ENCODE measurements at places on chromosomes 13 and 19.
A peak's percentile ranks its signal among the peaks of the same experiment; 100 is the strongest.

DNA sequence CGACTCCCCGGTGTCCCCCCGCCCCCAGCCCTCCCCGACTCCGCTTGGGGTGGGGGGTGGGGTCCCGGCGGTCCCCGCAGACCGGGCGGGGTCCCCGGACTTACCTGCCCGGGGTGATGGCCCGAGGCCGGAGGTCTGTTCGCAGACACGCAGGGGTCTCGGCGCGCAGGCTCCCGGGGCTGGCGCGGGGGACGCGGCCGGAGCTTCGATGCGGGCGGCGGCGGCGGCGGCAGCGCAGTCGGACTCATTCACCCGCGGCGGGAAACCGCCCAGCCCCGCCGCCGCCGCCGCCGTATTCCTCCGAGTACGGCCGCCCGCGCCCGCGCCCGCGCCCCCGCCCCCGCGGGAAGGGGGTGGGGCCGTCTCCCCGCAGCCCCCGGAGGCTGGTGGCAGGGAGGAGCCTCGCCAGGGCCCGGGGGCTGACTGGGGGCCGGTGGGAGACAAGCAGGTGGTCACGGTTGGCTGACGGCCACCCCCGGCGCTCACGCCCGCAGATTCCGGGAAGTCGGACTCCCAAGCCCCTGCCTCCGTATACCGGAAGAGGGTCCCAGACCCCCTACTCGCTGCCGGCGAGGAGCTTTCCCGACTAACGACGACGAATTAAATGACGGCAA is at the start of gene C2CD4C:
TSS of gene C2CD4C (minus strand) at position 246 of the 614 bp plus-strand sequence. CDS start 786 bp downstream, outside the sequence.
- DNase-seq = no peak

- peak; percentile 29 for DNase-seq
Measured at GRCh38 chr19:49591731-49592485, 926 bp downstream of the PRR12 start.

- DNase-seq = no peak
Measured at GRCh38 chr19:7211191-7211951, 82.8 kb downstream of the INSR start.

GRCh38 chr19:1067341-1067957 is 482 bp downstream of the ARHGAP45 start:
- DNase-seq = peak; percentile 73

- DNase-seq = no peak
Measured at GRCh38 chr13:80599765-80600164, 258.8 kb upstream of the SPRY2 start.

- DNase-seq = no peak
Measured at GRCh38 chr19:53782698-53783097, 41.4 kb downstream of the NLRP12 start.

DNA sequence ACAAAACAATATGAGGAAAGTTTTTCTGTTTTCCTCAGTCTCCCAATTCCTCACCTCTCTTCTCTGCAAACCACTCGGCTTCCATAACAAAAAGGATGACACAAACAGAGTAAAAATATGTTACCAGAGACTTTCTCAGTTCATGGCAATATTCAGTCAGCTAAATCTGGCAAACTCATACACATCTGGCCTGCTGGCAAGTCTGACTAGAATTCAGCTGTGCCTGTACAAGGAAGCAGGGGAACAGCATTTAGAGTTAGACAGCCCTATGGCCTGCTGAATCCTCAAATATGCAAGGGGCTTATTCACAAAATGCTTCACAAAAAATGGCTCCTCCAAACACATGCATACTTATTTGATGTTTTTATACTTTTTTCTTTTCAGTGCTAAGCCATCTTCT is 227.8 kb downstream of the ENOX1 start:
- DNase-seq = no peak

DNA sequence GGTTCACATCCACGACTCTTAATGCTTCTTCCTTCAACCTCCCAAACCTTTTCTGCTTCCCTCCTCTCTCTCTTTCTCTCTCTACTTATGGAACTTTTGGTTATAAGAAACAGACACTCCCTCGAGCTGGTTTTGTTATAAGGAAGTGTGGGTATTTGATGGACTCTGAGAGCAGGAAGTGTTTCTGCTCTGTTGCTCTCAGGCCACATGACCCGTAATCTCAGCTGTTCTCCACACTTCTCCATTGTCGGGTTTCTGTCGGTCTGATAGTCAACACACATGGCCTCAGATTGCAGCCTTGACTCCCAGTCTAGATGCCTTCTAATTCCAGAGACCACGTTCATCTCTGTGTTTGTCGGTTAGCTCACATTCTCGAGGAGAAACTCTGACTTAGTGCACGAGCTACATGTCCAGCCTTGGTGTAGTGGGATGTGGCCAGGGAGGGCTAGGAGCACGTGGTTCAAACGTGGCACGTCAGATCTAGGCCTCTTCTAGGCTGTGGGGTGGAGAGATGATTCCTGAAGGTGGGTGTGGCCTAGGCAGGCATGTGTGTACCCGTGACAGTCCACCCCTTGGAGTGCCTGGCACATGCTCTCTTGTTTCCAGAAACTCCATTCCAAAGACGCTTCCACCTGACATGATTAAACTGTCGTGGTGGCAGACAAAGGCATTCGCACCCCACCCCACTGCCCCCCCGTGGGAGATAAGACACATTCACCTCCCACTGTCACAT is 26.3 kb downstream of the CNFN start:
- DNase-seq = no peak

- DNase-seq = no peak
Measured at GRCh38 chr19:58123354-58123753, 25.3 kb upstream of the ZSCAN18 start.

- DNase-seq = no peak
Measured at GRCh38 chr13:77611068-77611467, 75.6 kb downstream of the SCEL start.

DNA sequence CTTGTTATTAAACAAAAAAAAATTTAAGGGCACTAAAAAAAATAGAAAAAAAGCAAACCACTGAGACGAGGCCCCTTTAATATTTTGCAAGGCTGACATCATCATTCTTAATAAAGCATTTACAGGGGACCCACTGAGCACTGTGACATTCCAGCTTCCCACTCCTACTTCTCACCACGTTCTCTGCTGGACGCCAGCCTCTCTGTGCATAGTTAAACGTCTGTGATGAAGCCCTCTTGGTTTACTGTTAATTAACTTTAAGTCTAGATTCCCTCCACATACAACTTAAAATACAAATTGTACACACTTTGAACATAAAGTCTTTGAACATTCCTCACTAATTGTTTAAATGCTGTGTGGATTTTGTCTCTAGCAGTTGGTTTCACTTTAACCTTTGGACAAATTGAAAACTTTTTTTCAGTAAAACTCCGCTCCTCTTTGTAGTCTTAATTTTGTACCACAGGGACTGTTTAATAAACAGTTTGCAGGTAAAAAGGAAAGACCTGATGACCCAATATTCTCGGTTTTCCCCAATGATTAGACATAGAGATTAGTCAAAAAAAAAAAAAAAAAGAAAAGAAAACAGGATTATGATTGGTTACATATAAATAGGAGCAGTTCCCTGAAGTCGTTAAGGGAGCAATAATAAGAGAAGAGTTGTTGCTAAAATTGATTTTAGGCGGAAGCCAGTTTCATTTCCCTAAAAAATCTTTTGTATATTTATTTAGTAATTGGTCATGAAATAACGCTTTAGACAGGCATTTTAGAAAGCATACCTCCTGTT is 219.8 kb downstream of the MZT1 start:
- no peak for DNase-seq

- DNase-seq = no peak
Measured at GRCh38 chr19:30857388-30857787, 485.2 kb downstream of the ZNF536 start.

- no peak for DNase-seq
Measured at GRCh38 chr19:10815969-10816644, 19.9 kb downstream of the TMED1 start.

DNA sequence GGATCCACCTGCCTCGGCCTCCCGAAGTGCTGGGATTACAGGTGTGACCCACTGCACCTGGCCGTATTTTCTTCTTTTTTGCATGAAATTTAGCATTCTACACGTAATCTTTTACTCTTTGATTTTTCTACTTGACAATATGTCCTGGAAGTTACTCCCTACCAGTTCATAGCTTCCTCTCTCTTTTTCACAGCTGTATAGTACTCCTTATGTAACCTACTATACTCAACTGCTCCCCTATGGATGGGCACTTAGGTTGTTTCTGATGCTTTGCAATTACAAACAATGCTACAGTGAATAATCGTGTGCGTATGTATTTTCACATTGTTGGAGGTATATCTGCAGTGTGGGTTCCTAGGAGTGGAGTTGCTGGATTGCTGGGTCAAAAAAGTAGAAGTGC is 90.5 kb upstream of the FARP1 start:
- DNase-seq = no peak

DNA sequence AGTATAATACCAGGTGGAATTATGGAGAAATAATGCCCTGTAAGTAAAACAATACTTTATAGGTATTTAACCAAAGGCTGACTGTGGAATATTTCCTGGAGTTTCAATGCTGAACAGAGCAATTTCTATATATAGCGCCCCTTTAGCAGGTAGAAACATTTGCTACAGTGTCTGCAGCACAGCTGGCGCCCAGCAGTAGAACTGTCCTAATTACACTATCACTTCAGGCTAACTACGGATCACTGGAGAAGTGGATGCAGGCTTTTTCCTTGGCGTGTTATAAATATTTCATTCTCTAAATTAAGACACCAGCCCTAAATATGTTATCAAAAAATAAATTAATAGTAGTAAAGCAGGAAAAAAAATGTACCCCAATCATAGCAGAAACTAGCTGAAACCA is 3.1 kb downstream of the SHISA2 start:
- no peak for DNase-seq

- DNase-seq = no peak
Measured at GRCh38 chr13:107192289-107192688, 624.4 kb upstream of the ARGLU1 start.

- DNase-seq = no peak
Measured at GRCh38 chr13:110242615-110243014, 64.3 kb downstream of the COL4A1 start.

GRCh38 chr13:30850204-30850866 is 55.7 kb upstream of the MEDAG start:
- no peak for DNase-seq

GRCh38 chr19:4369109-4369887 is 25.9 kb downstream of the MPND start:
- peak; percentile 59 for DNase-seq

DNA sequence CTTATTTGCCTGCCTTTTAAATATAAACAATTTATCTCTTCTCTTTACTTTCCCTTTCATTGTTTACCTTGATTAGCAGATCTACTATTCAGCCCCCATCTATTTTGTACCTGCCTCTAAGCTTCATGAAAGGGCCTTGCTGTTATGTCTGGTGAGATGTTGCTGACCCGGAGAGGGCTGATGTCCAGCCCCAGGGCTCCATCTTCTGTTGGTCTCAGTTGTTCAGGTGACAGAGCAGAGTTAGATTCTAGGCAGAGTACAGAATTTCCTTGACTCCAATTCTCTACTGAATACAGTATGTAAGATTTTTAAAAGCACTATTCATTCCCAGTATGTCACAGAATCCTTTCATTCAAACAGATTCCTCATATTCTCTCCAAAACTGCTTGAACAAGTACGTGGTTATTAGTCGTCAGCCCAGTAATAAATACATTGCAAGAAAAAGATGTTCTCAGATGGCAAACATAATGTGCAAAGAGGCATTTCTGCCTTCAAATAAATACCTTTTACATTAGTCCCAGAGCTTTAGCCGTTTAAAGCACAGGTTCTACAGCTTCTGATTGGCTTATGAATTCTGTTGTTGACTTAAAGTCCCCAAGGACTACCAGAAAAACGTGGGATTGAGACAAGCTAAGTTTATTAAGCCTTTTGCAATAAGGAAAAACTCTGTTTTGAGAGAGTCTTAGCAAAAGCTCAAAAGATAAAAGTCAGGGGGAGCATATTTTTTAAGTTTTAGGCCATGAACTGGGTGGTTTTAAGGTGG is 159.1 kb downstream of the GPC5 start:
- no peak for DNase-seq

- DNase-seq = no peak
Measured at GRCh38 chr19:10872546-10873107, 1.3 kb downstream of the CARM1 start.

DNA sequence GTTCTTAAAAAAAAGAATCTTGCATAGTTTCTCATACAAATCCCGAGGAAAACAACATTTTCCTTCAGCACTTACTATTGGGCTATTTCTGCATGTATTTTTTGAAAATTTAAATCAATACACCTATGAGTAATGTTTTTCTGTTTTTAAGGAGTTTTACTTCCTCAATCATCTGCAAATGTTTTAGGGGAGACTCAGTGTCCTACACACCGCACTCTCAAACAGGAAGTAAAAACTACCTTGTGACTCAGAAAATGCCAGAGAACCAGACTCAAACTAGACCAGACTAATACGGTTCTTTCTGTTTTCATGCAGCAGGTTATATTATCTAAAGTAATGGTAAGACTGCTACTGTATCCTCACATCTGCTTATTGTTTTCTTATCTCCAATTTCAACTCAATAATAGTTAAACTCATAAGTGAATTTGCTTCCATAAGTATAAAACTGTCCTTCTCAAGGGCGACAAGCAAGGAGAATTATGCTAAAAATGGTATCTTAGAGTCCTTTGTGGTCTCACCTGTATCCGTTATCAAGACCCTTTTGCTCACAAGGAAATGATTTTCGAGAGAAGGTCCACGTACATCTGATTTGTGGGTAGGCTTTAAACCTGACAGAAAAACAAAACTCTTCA is 52.5 kb downstream of the FLT3 start:
- DNase-seq = no peak

DNA sequence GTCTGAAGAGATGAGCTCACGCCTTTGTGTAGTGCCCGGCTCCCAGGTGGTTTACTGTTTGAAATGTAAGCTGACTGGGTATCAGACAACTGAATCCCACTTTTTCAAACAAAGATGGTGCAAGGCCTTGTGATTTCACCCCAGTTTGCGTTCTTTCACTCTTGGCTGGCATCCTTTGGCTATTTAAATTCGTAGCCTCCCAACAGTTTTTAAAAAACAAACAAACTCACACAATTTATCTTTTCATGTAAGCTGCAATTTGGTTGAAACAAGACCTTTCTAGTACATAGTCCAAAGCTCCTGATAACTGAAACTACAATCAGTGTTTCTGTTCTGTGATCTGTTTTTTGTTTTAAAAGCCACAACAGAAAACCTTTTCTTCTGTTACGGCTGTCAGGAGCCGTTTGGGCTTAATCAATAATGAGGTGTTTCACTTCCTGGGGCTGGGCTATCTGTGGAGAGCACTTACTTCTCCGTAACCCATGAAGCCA is 65.1 kb upstream of the NPAS1 start:
- DNase-seq = no peak

GRCh38 chr13:41402691-41403511 is 54.4 kb upstream of the RGCC start:
- DNase-seq = no peak

All from T-helper 9 cell (primary cell).